ENCODE measurements at places on chromosomes 7 and 10.

- no peak for DNase-seq
Observed at GRCh38 chr7:126806614-126807013, 446.1 kb downstream of the GRM8 start.

GRCh38 chr7:23072048-23072447 lies 33.5 kb upstream of the KLHL7 start:
- no peak for DNase-seq

- no peak for DNase-seq
Observed at GRCh38 chr7:120859459-120859858, 1.5 kb upstream of the TSPAN12 start.

DNA sequence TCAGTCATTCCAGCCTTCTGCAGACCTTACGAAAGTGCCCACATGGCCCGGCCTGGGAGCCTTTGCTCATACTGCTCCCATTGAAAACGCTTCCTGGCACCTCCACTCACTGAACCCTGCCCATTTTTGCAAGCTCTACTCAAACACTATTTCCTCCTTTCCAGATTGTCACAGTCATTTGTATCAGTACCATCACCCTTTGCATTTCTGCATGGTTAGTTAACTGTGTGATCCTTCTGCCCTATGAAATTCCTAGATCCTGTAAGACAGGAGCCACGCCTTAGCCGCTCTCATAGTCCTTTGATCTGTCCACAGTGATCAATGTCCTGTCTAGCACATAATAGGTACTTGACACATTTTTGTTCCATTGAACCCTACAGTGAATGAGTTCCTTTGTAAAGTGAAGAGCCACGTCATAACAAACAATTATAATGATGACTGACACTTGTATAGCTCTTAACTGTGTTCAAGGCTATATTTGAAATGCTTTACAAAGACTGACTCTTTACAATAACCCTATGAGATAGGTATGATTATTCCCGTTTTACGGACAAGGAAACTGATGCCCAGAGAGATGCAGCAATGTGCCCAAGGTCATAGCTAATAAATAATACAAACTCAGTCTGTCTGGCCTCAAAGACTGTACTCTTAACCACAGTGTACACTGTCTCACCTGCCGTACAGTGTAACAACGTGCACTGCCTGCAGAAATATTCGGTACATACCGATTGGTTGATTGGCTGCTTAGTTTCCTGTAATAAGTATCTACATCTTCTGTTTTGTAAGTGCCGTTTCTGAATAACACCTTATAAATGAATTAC lies 16.6 kb upstream of the ITIH2 start:
- no peak for DNase-seq

DNA sequence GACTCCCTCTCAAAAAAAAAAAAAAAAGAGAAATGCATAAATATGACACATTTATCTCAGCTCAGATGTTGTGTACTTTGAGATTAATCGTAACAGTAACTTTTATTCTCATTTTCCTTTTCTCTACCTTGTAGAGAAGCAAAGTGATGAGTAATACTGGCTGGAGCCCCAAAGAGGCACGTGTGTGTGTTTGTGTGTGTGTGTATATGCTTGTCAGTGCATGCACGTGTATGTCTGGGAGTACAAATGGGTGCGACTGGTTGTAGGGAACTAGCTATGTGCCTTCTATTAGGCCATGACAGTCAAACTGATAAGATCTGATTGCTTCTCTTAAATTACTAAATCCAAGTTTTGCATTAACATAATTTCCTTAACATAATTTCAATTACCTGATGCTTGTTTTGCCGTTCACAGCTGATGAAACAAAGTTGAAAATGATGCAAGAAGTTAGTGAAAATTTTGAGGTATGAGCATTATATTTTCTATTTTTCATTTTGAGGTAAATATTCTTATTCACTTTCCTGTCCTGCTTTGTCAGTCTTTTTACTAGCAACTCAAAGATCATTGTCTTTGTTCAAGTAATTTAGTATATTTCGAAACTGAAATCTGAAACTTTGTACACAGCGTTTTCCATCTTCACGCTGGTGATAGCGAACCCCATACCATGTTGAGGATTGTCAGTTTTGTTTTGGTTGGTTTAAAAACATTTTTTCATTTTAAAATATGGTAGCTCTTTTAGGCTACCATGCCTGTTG lies 3.4 kb downstream of the TRRAP start:
- no peak for DNase-seq

GRCh38 chr10:86260564-86260963 lies 106.0 kb downstream of the GRID1 start:
- DNase-seq = no peak

DNA sequence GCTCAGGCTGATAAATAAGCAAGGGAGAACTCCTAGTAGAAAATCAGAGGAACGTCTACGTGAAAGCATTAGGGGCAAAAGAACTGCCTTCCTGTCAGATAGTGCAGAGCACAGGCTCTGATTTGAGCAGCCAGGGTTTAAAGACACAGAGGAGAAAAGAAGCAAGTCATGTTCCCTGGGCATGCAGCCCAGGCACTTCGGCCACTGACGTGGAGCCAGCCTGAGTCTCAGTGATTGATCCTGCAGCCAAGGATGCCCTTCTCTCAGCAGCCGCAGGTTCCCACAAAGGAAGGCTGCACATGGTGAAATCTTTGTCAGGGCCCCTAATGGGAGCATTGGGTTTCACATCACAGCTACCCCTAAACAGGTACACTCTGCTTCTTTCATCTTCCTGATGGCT lies 161.7 kb upstream of the HPS1 start:
- DNase-seq = no peak

GRCh38 chr7:214410-215212 lies 22.2 kb downstream of the FAM20C start:
- DNase-seq = no peak

DNA sequence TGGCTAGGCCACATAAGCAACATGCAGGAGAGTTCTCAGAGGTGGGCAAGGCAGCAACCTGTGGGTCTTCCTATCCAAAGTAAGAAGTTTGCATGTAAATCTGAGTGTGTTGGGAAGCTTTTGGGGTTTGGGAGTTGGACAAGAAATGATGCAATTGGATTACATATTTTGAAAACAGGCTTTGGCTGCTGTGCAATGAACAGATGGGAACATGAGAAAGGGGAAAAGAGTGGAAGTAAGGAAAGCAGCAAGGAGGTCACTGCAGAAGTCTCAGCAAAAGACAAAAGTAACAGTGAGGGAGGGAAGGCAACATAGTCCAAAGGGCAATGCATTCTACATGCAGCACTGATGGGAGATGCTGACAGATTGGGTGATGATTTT lies 61.1 kb upstream of the C10orf90 start:
- DNase-seq = no peak

GRCh38 chr10:64503429-64503828 lies 982.2 kb downstream of the REEP3 start:
- no peak for DNase-seq

DNA sequence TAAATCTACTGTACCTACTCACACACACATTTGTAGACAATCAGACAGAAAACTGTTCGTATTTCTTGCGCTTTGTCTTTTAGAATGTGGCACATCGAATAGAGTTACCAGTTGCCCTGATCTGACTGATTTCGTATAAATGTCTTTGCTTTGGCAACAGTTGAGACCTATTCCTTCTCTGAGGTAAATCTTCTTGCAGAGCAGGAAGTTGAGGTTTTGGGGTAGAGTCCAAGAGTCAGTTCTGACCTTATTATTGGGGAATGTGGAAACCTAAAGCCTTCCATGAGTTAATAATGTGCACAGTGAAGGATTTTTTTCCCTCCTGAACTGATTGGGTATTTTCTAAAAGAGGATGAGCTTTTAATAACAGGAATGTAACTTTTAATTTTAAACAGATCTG lies 135.3 kb downstream of the KIAA1217 start:
- no peak for DNase-seq

DNA sequence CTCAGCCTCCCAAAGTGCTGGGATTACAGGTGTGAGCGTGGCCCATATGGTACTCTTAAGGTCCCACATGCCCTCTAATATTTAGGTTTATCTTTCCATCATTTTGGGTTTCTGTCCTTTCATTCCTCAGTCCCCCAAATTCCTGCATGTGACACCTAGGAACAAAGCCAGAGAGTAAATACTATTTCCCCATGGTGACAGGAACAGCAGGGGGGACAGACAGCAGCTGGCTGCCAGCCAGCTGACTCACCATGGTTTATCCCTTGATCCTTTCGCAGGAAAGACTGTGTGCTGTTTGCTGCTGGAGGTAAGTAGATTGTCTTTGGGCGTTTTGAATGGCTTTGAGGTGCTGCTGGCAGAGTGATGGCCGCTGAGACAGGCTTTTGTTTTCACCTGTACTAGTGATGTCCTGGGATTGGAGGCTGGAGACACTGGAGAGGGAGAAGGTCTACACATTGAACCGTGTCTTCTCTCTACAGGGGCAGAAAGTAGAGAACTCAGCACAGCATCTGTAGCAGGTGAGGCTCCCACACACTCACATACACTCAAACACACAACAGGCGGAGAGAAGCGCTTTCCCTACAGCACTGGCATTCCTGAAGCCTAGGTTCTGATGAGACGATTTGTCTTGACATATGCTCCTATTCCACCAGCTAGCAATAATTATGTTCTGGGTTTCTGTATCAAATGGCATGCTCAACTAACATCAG lies 83.7 kb upstream of the EFCAB10 start:
- DNase-seq = no peak

- no peak for DNase-seq
Observed at GRCh38 chr7:46153951-46154787, 233.1 kb upstream of the IGFBP3 start.

- DNase-seq = no peak
Observed at GRCh38 chr7:12152196-12152918, 58.7 kb upstream of the TMEM106B start.
